ENCODE measurements at places on chromosomes 11 and 22.

- no peak for DNase-seq
These were observed 282.3 kb upstream of the CCDC90B start for GRCh38 chr11:83568516-83568915.

- DNase-seq, result no peak
These were observed 6.8 kb downstream of the JRKL start for GRCh38 chr11:96396637-96397036.

GRCh38 chr11:12744826-12745502, 70.7 kb downstream of the TEAD1 start:
- DNase-seq, result no peak

DNA sequence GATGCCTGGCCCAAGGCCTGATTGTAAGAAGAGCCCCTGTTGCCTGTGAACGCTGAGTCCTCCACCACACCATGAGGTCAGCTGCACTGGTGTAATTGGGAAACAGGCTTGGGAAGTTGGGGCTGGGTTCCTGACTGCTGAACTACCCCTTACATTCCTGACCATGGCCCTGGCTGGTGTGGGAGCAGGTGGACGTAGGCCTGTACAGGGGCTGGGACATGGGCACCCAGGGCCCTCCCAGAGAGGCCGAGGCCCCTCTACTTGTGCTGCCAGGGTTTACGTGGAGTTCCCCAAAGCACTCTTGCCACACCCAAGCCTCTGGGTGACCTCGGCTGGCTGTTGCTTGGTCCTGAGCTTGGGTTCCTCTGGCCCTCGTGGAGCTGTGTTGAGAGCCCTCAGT, 5.4 kb downstream of the RELT start:
- no peak for DNase-seq

GRCh38 chr11:12914400-12914912, 94.7 kb upstream of the RASSF10 start:
- DNase-seq, result no peak

- no peak for DNase-seq
These were observed 21.3 kb downstream of the IFITM10 start for GRCh38 chr11:1728931-1729691.

GRCh38 chr11:66881451-66881835, 24.6 kb downstream of the LRFN4 start:
- no peak for DNase-seq

DNA sequence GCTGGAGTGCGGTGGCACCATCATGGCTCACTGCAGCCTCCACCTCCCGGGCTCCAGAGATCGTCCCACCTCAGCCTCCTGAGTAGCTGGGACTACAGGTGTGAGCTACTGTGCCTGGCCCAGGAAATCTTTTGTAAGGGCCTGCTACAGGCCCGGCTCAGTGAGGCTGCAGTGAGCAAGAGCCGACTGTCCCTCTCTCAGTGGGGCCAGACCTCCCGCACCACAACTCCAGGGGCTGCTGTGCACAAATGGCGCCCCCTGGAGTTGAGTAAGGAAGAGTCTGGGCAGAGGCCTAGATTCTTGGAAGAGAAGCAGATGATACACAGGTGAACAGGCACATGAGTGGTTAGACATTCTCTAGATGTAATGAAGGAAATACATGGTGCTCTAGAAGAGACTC, 7.0 kb downstream of the SERHL2 start:
- no peak for DNase-seq

DNA sequence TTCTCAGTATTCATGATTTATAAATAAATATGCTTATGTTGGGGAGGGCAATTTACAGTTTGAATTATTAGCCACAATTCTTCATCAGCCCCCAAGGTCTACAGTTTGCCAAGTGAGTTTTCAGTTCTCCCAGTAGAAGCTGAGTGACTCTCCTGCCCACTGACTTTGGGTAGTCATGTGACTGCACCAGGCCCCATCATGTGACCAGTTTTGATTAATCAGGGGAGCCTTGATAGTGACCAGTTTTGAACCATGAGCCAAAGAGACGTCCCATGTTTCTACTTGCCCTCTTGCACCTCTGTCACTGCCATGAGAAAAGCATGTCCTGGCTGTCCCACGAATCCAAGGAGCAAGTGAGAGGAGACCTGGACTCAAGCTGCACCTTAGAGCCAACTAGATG, 32.5 kb downstream of the SYN3 start:
- DNase-seq, result no peak

DNA sequence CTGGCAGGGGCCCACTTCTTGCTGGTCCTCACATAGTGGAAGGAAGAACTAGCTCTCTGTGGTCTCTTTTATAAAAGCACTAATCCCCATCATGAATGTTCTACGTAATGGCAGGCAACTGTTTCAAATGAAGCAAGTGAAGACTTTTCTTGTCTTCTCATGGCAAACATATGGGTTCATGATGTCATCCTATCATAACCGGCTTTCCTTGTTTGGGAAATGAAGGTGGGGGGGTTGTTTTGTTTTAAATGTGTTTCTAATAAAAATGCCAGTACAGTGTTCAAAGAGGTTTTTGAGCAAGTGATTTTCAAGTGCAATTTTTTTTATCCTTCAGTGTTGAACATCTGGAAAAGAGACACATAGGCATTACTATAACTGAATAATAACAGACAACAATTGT, 33.4 kb downstream of the REXO2 start:
- DNase-seq, result no peak

GRCh38 chr22:24760708-24761306, 13.7 kb downstream of the PIWIL3 start:
- no peak for DNase-seq

Data from foreskin keratinocyte (primary cell).